ENCODE measurements at places on chromosomes 12 and 14. TPM values are rescaled to one million over a fixed set of nuclear protein-coding genes. Genes with fewer than 3 reads are reported as not detected.
A peak's percentile ranks its signal among the peaks of the same experiment; 100 is the strongest.

GRCh38 chr12:3186546-3187215 is 109.5 kb downstream of the TSPAN9 start:
- DNase-seq, result no peak

- DNase-seq, result peak; percentile 66
These were observed at the start of gene HIP1R for GRCh38 chr12:122834921-122835749. Gene HIP1R, plus strand, starts transcription at chr12:122835457. Its CDS starts 94 bp downstream, at chr12:122835551.

DNA sequence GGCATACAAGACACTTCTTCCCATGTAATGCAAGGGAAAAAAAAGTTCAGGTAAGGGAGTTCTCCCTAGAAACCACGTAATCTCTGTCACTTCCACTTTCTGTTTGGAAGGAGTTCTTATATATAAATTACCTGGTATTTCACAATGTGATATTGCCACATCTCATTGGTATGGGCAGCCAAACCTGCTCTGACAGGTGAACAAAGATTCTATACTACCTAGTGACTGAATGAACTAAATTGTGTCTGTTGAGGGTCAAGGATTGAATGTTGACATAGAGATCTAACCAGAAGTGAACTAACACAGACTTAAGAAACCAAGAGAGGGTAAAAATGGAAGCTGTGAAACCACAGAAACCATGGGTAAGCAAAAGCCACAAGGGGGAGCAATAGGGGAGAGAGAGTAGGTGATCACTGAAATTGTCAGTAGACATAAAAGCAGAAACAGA is 161.3 kb downstream of the RPL10L start:
- DNase-seq, result no peak

GRCh38 chr12:53577941-53578352 is 48.2 kb downstream of the ATF7 start:
- no peak for DNase-seq

GRCh38 chr14:20499108-20499507 is 6.2 kb upstream of the RNASE10 start:
- DNase-seq, result no peak

DNA sequence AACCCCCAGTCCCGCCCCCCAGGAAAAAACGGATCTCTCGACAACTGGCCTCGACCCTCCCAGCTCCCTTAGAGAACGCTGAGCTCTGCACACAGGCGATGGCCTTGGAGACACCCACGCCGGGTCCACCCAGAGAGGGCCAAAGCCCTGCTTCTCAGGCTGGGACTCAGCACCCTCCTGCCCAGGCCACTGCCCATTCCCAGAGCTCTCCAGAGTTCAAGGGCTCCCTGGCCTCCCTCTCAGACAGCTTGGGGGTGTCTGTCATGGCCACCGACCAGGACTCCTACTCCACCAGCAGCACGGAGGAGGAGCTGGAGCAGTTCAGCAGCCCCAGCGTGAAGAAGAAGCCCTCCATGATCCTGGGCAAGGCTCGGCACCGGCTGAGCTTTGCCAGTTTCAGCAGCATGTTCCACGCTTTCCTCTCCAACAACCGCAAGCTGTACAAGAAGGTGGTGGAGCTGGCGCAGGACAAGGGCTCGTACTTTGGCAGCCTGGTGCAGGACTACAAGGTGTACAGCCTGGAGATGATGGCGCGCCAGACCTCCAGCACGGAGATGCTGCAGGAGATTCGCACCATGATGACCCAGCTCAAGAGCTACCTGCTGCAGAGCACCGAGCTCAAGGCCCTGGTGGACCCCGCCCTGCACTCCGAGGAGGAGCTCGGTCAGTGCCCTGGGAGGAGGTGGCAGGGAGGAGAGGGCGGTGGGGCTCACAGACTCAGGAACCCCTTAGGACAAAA is 95.8 kb downstream of the LGMN start:
- no peak for DNase-seq

- no peak for DNase-seq
These were observed 35.4 kb downstream of the SPTB start for GRCh38 chr14:64844272-64844671.

GRCh38 chr12:1948883-1949282 is 30.4 kb upstream of the CACNA2D4 start:
- DNase-seq, result no peak

DNA sequence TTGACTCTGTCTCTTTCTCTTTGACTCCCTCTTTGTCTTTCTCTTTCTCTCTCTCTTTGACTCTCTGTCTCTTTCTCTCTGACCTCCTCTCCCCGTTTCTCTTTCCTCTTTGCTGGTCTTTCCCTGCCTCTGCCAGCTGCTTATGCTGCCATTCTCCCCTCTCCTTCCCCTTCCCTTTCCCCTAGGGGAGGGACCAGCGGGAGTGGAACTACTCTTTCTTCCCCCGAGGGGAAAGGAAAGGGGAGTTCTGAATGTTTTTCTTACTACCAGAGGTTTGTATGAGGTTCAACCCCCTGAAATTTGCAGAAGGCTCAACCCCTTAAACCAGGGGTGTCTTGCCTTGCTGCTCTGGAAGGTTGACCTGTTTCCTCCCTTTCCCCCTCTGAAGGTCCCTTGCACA is 24.7 kb upstream of the RNASE1 start:
- no peak for DNase-seq

GRCh38 chr12:95460896-95461295 is 13.1 kb upstream of the METAP2 start:
- no peak for DNase-seq

DNA sequence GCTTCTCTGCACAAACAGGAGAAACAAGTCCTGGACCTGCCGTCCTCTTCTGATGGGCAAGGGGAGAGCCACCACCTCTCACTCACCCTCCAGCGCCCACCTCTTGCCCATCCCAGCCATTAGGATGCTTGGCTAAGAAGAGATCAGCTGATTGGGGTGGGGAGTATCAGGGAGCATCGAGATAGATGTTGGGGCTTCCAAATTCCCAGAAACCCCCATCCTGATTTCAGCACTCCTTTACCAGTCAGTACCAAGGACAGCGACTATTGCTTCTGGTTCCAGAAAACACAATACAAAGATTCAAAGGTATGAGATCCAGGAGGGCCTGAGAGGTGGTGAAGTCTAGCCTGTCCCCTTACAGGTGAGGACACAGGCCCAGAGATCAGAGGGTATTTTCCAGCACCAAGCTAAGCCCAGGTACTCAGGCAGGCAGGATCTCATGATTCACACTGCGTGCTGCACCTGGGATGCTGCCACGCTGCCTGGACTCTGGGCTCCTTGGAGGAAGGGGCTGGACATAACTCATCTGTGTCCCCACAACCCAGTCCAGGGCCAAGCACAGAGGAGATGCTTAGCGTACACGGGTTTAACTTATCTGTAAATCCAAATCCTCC is 76.6 kb downstream of the TUNAR start:
- no peak for DNase-seq

DNA sequence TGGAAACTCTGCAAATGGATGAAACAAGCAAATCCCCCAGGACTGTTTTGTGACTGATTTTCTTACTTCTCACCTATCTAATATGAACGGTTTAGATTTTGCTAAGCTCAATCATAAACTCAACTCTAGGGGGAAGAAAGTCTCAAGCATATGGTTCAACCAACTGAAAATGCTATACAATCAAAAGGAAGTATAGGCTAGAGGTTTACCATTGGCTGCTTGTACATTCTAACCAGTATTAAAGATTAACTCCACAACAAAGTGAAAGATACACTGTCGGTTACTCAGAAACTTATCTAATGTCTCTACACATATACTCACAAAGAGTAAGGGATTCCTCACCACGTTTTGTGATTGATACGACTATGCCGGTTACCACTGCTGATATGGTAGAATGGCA is 281.8 kb upstream of the SOX5 start:
- no peak for DNase-seq

GRCh38 chr12:97559267-97559666 is 96.7 kb downstream of the RMST start:
- DNase-seq, result no peak

DNA sequence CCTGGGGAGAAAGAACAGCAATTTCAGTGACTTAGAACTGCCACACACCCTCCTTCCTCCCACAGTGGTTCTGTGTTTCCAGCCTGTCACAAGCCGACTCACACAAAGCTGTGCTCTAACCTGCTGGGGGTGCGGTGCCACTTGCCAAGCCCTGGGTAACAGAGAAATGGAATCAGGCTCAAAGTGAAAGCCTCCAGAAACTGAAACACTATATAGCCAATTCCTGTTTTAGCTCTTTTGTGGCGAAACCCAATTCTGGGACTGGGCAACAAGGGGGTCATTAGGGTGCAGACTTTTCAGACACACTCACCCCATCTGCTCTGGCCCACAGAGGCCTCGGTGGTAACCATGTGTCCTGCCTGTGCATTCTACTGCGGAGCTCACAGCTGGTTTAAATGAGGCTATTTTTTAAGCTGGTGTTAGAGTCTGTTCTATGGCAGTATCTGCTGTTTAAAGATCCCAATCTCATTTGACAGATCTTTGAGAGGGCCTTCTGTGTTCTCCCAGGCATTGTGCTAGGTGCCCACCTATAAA is 15.2 kb upstream of the ACTR6 start:
- DNase-seq, result no peak

- no peak for DNase-seq
These were observed 433.3 kb upstream of the PRICKLE1 start for GRCh38 chr12:43022838-43023237.

DNA sequence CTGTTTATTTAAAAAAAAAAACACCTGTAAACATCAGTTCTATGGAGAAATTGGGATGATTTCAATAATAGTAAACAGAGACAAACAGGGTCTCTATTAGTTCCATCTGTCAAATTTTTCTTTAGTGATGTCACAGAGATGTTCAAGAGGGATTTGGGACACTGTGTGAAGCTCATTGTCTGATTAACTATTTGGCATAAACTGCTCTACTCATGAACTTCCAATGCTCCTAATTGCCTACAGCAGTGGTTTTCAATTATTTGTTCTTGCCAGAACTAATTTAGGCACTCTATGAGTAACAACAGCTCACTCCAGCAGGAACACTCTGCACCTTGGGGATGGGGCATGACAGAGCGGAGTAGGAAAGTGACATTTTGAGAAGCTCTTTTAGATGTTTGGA is 250.1 kb upstream of the PRKD1 start:
- DNase-seq, result no peak

DNA sequence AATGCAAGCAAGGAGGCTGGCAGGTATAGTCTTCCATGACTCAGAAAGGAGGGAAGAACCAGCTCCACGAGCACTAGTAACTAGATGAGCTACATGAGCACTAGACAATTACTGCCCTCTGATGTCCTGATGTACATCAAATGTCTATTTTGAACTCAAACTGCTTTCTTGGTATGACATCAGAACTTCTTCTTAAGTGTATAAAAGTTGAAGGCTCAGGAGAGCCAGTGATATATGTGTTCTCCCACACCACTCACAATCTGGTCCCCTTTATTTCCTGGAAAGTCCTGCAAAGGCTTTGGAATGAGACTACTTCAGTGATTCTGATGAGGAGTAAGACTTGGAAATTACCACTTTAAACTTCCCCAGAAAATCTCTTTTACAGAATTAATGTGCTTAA is 18.5 kb upstream of the DHRS7 start:
- DNase-seq, result peak; percentile 56

DNA sequence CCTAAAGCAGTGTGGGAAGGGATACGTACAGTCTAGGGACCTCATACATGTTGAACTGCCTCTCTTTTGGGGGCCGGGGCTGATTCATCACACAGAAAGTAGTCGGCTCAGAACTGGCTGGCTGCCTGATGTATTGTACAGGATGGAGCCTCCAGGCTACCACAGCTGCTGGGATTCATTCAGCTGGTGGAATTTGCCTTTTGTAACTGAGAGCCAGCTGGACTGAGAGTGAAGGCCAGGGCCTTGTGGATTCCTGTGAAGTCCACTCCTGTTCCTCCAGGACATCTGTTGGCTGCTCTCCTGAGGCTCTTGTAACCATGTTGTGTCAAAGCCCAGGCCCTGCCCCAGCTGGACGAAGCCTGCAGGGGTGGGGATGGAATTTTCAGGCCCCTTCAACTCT is 116.3 kb upstream of the PRICKLE1 start:
- peak; percentile 99 for DNase-seq

DNA sequence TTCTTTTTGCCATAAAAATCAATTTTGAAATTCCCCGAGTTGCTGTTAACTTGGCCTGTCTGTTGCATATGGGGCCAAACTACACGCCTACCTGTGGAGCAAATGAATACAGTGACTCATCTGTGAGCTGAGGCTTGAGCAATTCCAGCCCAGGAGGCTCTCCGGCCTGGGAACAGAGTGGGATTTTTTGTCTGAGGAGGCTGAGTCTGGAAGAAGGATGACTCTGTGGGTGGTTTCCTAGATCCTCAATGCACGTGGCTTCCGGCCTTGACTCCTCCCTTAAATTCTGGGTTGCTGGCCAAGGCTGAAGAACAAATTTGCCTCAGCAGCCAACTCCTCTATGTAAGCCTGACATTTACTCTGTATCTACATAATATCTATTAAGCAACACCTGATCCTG is 124.1 kb downstream of the SSPN start:
- DNase-seq, result peak; percentile 80

DNA sequence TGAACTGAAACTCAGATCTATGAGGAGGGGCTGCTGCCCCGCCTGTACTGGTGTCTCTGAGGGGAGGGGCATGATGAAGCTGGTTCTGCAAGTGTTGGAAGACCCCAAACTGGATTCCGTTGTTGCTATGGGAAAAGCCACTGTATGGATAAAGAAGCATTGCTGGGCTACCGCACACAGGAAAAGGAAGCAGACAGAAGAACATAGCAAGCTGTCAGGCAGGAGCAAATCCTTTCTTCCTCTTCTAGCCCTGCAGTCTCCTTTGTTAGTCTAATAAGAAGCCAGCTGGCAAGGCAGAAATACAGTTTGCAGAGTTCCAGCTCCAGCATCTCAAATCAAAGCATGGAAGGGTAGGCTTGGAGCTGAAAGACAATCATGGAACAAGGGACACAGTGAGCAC is 26.3 kb upstream of the NR1H4 start:
- DNase-seq, result no peak

DNA sequence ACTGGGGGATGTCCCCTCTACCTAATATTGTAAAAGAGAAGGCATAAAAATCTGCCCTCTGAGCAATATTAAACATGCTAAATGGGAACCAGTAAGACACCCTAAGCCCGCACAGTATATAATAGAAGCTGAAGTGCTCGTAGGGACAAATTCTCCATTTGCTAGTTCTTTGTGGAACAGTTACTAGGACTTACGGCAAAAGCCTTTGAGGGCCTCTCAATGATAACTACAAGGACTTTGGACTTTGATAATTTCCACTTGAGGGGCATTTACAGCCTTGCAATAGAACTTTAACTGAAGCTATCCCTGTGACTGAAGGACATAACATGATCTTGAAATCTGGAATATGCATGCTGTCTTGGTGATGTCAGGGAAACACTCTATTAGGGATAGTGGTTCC is 111.5 kb upstream of the IFNG-AS1 start:
- DNase-seq, result no peak

- DNase-seq, result no peak
These were observed 206.5 kb downstream of the SLC41A2 start for GRCh38 chr12:104751594-104751993.

GRCh38 chr12:49548822-49549648 is 10.2 kb downstream of the KCNH3 start:
- DNase-seq, result peak; percentile 20

GLS2 gene
- under 0.01 TPM for total RNA-seq

LRFN5 gene
- total RNA-seq, result 3.6 TPM

KRT73 gene
- not detected for total RNA-seq

GLIPR1L1 gene
- not detected for total RNA-seq

STON2 gene
- total RNA-seq, result 52.5 TPM

SLCO1B1 gene
- not detected for total RNA-seq

FOXG1 gene
- not detected for total RNA-seq

TC2N gene
- 0.26 TPM for total RNA-seq

KLRG1 gene
- 1.0 TPM for total RNA-seq

NAV3 gene
- 50.3 TPM for total RNA-seq

NAB2 gene
- 62.7 TPM for total RNA-seq

TMEM30B gene
- 0.51 TPM for total RNA-seq

P2RX2 gene
- total RNA-seq, result not detected

PPFIA2 gene
- 2.1 TPM for total RNA-seq
